ENCODE measurements at places on chromosomes 11 and 22.

GRCh38 chr11:2662430-2663299, 37.1 kb downstream of the KCNQ1OT1 start:
- no peak for DNase-seq

DNA sequence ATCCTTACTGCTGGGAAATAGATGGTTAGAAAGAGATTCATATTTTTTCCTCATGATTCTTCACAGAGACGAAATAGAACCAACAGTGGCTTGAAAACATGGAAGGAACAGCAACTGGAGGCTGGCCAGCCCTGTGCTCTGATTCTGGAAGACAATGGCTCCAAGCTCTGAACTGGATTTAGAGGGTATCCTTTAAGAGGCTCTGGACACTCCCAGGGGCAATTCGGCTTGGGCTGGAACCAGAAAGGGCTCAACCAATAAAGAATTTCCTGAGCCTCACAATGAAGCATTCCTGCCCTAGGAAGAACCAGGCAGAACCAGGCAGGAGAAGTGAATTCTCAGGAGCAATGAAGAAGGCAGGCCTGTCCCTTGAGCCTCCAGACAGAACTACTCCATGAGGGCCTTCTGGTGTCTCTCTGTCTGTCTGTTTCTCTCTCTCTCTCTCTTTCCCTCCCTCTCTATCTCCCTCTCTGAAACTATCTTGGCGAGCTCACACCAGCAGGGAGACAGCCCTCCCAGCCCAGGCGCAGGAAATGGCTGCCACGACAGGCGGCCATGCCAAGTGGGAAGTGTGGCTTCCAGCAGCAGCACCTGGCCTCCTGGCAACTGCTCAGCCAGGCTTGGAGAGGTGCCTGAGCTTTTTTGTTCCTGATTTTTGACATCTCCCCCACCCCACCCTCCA, 93.3 kb downstream of the RCN1 start:
- DNase-seq = no peak

DNA sequence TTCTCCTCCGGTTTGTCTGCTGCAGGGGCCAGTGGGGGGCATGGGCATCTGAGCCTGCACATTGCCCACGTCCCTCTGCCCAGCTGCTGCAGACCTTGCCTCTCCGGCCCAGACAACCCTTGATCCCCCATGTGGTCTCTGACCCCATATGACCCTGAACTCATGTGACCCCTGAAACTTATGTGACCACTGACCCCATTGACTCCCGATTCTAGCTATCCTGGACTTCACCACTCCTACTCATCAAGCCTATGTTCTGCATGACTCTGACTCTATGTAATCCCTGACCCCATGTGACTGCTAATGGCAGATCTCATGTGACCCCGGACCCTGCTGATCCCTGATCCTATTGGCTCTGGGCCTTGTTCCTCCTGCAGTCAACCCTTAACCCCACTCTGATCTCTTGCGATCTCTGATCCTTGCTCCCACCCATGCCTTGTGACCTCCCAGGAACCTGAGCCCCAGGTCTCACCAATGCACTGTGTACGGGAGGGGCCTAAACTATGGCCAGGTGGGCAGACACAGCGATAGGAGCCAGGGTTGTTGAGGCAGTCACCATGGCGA, 5.7 kb downstream of the LTBP3 start:
- DNase-seq = peak; percentile 40

DNA sequence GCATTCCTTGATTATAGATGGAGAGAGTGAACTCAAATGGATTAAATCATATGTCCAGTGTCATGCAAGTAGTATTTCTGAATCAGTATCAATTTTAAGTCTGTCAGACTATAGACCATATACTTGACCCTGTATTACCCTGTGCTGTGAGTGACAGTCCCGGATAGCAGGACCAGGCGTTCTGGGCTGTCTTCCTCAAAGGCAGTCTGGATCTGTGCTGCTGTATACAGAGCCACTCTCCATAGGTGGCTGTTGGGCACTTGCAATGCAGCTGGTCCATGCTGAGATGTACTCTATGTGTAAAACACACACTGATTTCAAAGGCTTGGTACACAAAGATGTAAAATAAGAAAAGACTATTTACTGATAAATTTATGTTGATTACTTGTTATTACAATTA, 294.3 kb downstream of the OPCML start:
- DNase-seq = no peak

DNA sequence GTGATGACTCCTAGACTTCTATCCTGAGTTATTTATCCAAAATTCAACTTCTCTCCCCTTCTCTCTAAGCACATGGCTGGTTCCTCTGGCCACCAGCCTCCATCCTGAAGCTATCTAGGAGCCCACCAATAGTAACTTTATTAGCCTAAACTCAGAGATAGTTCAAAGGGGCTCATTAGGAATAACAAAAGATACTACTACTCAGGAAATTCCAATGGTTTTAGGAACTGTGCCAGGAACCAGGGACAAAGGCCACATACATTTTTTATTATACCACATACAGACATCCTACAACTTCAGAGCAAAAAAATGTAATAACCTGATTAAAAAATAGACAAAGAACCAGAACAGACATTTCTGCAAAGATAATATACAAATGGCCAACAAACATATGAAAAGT, 27.9 kb downstream of the SLC25A17 start:
- DNase-seq = no peak

DNA sequence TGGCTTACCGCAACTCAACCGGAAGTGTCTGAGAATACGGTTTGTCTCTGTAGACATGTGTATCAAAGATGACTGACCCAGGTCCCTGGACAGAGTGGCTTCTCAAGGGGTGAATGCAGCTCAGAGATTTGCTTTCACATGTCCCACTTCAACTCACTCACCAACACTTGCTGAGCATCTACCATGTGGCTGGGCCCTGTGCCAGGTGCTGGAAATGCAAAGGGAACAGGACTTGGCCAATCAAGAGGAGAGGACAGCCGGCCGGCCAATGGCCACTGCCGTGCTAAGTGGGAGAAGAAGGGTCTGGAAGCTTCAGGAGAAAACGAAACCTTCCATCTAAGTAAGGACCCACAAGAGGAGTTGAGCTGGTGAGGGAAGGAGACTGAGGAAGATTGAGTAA, 151.3 kb downstream of the CEP164 start:
- DNase-seq = peak; percentile 89

- no peak for DNase-seq
Measured at GRCh38 chr22:22691716-22692701, 47.6 kb downstream of the GGTLC2 start.

Data from DMS79 treated with DMSO at 0.1 percent for 48 hours (cell line).